Osteoblast (primary cell): ENCODE measurements at places on chromosomes 3 and 15.

- no peak for DNase-seq
Measured at GRCh38 chr3:24686808-24687207, 192.2 kb upstream of the THRB start.

- DNase-seq, result peak; percentile 6
Measured at GRCh38 chr15:78314181-78314581, 14.8 kb upstream of the SKIC8 start.

- DNase-seq, result peak; percentile 90
Measured at GRCh38 chr3:52490939-52491526, 4.1 kb upstream of the STAB1 start.

- no peak for DNase-seq
Measured at GRCh38 chr15:69973102-69973714, 124.5 kb downstream of the TLE3 start.

GRCh38 chr3:47163169-47164006 lies 525 bp downstream of the SETD2 start:
- DNase-seq, result peak; percentile 81

DNA sequence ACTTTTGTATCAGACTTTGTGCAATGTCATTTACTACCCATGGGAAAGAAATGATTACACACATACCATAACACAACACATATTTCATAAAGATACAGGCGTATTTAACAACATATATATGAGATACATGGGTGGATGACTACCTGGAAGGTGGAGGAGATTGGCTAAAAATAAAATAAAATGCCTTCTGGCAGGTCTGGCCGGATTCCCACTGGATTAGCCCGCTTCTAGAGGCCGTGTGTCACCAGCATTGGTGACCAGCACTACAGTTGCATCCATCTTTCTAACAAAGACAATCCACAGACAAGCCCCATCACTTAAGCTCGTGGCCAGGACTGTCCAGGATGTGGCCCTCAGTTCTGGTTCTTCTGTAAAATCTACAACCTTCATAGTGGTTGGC lies 21.0 kb upstream of the SEC22A start:
- no peak for DNase-seq

DNA sequence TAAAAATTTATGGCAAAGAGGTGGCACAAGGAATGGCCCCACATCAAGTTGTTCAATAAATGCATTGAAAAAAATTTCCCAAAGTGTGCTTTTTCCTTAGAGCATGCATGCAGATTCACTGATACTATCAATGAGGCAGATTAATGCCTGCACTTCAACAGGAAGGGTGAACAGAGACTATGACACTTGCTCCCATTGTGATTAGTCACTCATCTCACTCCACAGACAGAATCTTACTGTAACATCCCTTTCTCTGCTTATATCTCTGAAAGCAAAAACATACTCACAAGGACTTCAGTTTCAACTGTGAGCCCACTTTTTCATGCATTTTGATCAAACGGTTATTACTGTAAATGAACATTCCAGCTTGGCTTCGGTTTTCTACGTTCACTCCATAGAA lies 60.9 kb downstream of the MORC1 start:
- DNase-seq, result no peak

- DNase-seq, result no peak
Measured at GRCh38 chr3:43892526-43892925, 201.8 kb downstream of the ABHD5 start.

DNA sequence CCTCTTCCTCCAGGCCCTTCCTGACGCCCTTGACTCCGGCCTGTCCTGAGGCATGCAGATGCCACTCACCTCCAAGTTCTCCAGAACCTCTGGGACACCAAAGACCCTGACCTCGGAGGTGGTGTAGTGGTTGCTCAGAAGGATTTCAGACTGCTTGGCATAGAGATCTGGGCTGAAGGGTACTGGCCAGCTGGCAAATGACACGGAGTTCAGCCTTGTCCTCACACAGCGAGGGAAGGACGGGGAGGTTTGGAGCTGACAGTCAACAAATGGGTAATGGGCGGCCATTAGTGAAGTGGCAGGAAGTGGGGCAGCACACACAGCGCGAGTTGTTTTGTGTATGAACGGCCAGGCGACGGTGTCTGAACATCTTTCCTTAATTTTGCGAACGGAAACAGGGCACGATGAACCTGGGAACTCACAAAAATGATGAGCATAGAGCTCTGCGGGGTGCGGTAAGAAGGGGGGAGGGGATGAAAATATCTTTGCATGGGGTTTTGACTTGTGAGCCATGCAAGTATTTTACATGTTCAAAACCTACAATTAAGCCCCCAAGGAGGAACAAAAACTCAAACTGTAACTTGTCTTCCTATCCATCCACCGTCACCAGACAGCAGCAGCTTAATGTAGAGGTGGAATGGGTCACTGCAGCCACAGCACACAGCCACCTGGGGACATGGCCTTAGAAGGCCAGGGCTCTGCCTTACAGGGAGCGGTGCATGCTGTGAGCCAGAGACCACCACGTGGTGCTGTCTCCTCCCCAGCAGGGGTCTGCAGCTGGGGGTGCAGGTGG lies 43.6 kb upstream of the RPL32 start:
- DNase-seq, result peak; percentile 76

DNA sequence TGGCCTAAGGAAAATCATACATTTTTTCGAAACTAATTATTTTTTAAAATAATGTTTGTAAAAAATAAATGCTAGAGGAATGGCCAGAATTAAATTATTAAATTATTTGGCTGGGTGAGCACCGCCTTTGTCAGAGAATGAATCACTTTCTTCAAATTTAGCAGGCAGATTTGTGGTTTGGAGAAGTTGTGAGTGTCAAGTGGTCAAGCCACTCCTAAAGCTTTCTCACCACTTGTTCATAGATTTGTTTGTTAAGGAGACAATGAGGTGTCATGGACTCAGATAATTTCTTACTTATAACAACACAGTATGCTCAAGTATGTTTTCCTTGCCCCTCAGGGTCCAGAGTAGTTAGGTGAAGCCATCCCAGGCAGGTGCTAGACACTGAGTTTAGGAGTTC lies 196.2 kb downstream of the TUSC7 start:
- DNase-seq, result no peak

DNA sequence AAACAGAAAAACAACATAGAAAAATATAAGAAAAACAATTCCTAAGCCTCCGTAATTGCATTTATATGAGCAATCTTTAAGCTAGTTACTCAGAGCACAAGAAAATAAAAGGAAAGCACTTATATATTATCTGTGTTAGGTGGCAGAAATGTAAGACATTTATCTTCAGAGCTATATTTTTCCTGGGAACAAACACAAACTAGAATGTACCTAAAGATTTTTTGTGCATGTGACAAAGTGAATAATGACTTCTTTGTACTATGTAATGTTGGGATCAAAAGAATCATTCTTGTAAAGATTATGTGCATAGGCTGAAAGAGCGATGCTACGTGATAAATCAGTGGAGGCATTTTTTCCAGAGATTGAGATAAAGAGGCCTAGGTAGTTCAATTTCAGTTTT lies 111.3 kb upstream of the GMNC start:
- DNase-seq, result no peak

DNA sequence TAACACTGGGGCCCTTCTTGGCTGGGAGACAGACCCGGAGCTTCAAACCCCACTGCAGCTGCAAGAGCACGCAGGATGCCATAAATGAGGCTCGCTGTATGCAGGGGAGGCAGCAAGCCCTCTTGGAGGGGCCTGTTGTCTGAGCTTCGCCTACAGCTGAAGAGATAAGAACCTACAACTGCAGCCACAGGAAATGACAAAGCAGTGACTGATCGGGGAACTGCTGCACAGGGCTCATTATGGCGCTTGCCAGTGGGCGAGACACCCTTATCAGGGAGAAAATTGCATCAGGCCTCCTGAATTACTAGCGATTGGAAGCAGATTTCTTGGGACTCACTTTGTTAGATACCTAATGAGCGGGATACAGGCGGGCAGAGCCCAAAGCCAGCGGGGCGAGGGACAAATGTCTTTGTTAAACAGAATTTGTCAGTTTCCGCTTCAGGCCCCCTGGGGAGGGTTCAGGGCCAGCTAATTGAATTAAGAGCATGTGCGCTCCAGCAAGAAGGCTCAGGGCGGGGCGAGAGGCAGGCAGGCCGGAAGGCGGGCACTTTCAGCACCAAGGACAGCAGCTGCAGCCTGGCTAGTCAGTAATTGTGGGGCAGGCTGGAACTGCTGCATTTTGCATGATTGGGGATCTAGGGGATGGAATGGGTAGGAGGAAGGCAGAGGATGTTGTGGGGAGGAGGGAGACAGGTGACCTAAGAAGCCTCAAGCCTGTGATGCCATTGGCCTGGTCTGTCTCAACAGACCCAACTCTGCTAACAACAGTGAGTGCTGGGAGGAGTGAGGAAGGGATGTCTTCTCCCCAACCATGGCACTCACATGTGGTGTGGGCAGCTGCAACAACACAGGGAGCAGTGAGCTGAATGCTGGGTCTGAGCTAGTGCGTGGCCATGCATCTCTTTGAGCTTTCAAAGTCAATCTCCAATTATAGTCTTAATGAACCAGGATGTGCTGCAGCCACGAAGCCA lies 55.3 kb downstream of the CCDC33 start:
- DNase-seq, result peak; percentile 96

GRCh38 chr15:75828429-75828828 lies 14.8 kb upstream of the UBE2Q2 start:
- DNase-seq, result no peak

GRCh38 chr3:159499031-159499793 lies 489.4 kb upstream of the IL12A start:
- DNase-seq, result peak; percentile 73

DNA sequence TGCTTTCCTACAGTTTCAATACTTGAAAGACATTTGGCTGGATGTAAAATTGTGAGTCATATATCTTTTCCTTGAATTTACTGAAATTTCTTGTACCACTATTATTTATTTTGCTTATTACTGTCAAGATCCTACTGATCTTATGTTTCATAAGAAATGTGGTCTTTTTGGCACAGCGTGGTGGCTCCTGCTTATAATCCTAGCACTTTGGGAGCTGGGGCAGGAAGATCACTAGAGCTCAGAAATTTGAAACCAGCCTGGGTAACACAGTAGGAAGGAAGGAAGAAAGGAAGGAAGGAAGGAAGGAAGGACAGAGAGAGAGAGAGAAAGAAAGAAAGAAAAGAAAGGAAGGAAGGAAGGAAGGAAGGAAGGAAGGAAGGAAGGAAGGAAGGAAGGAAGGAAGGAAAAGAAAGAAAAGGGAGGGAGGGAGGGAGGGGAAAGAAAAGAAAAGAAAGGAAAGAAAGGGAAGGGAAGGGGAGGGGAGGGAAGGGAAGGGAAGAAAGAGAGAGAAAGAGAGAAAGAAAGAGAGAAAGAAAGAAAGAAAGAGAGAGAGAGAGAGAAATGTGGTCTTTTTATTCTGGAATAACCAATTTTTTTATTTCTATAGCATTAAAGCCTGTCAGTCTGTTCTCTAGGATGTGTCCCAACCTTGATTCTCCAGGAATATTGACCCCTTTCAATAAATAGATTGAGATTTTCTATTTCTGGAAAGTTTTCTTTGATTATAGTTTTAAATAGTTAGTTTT lies 572.0 kb upstream of the TGFBR2 start:
- DNase-seq, result no peak

GRCh38 chr15:43883571-43883970 lies 56.8 kb downstream of the WDR76 start:
- DNase-seq, result no peak

DNA sequence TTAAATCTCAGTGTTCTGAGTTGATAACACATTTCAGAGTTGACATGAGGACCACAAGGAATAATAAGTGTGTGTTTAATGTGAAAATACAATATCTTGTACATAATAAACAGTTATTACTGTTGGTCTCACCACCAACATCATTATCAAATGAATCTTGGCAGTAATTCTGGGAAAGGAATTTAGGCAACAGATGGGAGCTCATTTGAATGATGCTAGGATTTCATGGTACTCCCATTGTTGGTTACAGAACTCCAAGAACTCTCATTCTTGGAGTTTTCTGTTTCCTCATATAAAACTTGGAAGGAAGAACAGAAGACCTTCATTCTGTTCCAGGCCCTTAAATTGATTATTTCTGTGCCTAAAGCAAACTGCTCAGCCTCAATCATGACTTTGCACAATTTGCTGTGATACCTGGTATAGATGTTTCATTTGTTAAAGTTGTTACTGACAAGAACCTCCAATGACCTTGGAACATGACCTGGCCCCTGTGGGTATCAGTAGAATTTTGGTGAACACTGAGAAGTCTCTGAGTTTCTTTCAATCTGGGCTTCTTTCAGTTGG lies 385.8 kb downstream of the LPP start:
- DNase-seq, result peak; percentile 76

DNA sequence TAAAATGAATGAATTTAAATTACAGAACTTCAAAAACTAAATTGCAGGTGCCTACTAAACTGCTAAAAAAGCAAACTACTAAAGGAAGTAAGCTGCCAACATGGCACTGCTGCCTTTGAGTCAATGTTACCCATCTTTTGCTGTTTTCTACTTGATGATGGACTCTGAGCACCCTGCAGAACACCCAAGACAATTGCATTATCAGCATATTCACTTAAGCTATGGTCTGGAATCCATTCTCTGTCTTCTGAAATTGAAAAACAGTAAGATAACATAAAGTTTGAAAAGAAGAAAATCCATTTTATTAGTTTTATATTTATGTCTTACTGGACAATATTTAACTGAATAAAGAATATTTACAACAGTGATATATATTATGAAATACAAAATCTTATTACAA lies 91.4 kb downstream of the ZBBX start:
- no peak for DNase-seq

DNA sequence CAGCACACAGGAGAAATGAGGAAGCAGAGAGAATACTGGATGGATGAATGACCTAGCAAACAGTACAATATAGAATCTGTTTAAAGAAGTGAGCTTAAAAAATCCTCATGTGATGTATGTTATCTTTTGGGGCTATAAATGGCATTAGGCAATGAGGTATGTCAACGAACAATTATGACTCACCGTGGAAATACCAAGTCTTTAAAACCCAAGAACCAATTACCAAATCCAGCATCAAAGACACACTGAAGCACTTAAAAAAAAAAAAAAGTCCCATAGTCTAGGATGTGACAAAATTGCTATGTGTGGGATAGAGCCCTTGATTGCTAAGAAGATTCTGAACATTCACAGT lies 36.3 kb upstream of the HERC1 start:
- DNase-seq, result no peak
